ENCODE measurements at places on chromosomes 11 and 22.

DNA sequence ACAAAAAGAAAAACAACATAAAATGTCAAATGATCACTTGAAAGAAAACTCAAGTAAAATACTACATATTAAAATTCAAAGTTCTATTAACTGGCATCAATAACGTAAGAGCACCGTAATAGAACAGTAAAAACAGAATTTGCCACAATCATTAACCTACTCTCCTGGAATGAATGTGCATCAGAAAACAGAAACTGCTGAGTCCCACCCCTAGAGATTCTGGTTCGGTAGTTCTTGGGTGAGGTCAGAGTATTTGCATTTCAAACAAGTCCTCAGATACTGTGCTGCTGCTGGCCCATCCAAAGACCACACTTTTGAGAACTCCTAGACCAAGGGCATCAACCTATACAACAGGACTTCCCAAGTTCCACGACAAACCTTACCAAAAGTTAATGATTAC is 23.5 kb downstream of the PITPNB start:
- no peak for DNase-seq

DNA sequence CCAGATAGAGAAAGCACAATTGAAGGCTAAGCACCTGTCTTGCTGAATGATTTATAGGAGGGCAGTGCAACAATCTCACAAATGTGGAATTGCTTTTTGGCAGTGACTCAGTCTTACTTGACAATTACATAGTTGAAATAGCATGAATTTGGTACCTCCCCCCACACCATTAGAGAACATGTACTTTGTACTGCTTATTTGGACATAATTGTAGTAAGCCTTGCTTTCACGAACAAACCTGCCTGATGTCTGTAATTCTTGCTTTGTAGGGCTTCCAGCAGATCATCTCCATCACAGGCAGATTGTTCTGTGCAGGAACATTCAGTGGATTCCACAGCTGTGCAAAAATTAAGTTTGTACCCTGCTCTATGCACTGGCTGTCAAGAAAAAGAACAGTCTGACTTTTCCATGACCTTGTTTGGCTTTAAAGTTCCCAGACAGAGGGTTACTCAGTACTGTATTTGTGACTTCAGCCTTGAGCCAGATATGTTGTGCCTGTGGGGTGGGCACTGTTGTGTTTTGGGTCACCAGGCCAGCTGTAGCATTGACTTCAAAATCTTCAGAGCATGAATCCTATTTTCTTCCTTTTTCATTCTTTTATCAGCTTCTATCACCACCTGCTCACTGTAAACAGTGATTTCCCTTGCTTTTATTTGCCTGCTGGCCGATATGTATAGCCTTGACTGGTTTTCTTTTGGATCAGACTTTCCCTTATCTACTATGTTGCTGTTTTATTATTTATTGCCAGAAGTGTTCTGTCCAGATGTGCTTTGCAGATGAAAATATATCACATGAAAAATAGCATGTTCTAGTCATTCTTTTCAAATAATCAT is 941.0 kb upstream of the CHORDC1 start:
- peak; percentile 96 for DNase-seq

GRCh38 chr11:34423300-34423699 is 15.4 kb upstream of the CAT start:
- DNase-seq: peak; percentile 26

GRCh38 chr11:10973416-10973815 is 115.6 kb upstream of the ZBED5 start:
- peak; percentile 84 for DNase-seq

DNA sequence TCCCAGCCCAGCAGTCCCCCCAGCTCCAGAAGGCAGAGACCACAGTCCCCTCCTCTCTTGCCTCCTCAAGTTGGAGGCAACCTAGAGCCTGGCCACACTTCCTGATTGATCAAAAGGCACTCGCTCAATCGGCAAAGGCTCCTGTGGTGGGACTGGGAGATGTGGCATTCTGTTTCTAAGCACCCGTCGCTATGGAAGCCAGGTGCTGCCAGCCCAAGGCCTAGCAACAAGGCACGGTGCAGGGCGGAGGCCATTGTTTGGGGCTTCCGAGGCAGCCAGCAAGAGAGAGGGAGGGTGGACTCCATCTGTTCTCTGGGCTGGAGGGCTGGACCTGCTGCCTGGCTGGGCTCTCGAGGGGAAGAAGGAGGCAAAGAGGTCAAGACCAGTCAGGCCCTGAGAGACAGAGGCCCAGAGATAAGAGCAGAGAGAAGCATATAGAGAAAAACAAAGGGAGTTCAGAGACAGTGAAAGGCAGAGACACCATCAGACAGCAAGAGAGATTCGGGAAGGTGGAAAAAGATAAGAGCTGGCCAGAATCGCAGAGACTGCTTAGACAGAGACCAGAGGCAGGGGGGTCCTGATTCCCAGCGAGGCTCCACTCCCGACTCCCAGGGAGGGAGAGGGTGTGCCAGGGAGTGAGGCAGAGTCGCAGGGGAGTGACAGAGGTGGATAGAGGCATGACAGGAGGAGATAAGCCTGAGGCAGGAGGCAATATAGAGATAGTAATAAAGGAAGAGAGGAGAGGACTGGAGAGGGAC is 21.2 kb downstream of the PDE2A start:
- peak; percentile 97 for DNase-seq

GRCh38 chr11:67449116-67449844 is 3.2 kb downstream of the GPR152 start:
- DNase-seq: no peak

DNA sequence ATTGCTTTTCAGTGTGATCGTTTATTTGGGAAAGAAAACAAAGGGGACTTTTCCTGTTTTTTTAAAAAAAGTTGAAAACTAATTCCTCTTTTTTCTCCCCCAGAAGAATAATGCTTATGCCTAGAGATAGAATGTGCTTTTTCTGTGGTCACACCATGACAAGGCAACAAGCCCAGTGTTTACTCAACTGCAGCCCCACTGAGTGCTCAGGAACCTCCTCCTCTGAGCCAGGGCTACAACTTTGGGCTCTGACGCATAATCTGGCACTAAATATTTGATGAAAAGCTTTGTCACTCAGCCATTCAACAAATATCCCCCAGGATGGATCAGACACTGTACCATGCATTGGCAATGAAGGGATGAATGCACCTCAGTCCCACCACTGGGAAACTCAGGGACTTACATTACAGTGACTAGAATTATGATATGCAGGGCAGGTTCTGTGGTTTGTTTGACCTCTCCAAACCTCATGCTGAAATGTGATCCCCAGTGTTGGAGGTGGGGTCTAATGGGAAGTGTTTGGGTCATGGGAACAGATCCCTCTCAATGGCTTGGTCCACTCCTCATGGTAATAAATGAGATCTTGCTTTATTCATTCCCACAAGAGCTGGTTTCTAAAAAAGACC is 155.9 kb downstream of the CCDC34 start:
- DNase-seq: no peak

DNA sequence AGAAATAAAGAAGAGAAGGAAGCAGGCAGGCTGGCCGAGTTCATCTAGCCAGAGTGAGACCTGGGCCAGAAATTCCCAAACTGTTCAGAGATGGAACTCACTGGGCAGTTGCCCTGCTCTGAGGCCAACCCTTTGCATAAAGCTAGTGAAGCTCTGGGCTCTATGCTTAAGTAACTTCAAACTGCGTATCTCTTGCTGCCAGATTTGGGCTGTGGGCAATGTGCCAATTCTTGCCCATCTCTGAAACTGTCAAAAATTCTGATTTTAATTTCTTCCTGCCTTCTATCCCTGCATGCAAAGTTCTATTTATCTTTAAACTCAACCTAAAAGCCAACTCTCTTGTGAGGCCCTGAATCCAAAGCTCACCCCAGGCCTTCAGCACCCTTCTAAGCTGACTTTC is 36.2 kb upstream of the HEPHL1 start:
- DNase-seq: no peak

- peak; percentile 94 for DNase-seq
Measured at GRCh38 chr11:115263799-115264656, 240.2 kb downstream of the CADM1 start.

- peak; percentile 19 for DNase-seq
Measured at GRCh38 chr11:42571878-42572610, 739.8 kb upstream of the API5 start.

DNA sequence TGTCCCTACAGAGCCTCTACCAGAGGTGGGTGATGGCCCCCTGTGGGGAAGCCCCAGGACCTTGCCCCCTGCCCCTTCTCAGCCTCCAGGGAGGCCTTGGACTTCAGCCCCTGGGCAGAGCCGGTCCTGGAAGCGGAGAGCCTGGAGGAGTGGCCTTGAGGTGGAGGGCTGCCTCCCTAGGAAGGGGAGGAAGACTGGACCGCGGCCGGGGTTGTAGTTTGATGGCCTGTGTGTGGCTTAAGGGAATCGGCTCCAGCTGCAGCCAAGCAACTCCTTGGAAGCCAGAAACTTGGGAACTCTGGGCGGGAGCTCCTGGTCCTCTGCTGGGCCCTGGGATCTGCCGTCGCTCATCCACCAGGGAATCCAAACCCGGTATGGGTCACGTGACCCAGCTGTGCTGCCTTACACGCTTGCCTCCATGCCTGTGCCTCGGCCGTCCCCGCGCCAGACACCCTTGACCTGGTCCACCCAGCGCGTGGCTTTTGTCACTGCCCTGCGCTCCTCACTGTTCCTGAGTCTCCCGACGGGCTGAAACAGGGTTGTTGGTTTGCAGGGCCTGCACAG is 23.5 kb upstream of the ARHGAP8 start:
- no peak for DNase-seq

- DNase-seq: no peak
Measured at GRCh38 chr11:61912530-61912898, 4.9 kb downstream of the RAB3IL1 start.

GRCh38 chr11:65258988-65259387 is 2.8 kb upstream of the POLA2 start:
- no peak for DNase-seq

- DNase-seq: peak; percentile 89
Measured at GRCh38 chr11:11243590-11244469, 109.2 kb downstream of the CSNK2A3 start.

DNA sequence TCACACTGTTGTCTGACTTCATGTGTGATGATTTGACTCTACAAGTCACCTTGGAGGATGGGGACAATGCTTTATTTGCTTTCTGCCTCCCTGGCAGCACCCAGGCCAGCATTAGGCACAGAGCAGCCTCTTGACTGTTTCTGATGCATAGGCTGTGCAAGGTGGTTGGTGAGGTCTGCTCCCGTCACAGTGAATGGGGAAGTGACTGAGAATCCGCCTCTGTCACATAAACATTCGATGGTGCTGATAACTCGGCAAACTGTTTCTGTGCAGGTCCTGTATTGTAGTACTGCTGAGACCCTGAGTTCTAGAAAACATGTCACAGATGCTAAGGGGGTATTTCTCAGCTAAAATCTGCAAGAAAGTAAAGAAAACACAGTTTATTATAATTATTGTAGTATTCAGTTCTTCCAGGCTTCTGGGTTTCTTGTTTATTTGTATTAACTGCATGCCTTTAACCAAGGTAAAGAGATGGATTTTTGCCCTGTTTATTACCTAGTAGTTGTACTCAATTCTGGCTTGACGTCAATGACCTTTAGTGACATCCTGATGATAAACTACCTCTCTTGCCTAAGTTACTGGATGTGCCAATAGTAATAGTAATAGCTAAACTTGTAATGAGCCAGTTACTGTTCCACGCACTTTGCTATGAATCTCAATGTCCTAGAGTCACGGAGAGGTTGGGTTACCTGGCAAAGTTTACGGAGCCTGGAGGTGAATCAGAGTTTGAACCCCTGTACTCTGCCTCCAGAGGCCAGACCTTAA is 24.8 kb upstream of the RCN1 start:
- no peak for DNase-seq

GRCh38 chr11:7251836-7252682 is at the start of gene SYT9:
TSS of gene SYT9 (plus strand) at chr11:7251904. CDS start at chr11:7252187, 283 bp downstream.
- DNase-seq: peak; percentile 85

- no peak for DNase-seq
Measured at GRCh38 chr11:116888024-116888423, 50.6 kb upstream of the APOA1 start.

DNA sequence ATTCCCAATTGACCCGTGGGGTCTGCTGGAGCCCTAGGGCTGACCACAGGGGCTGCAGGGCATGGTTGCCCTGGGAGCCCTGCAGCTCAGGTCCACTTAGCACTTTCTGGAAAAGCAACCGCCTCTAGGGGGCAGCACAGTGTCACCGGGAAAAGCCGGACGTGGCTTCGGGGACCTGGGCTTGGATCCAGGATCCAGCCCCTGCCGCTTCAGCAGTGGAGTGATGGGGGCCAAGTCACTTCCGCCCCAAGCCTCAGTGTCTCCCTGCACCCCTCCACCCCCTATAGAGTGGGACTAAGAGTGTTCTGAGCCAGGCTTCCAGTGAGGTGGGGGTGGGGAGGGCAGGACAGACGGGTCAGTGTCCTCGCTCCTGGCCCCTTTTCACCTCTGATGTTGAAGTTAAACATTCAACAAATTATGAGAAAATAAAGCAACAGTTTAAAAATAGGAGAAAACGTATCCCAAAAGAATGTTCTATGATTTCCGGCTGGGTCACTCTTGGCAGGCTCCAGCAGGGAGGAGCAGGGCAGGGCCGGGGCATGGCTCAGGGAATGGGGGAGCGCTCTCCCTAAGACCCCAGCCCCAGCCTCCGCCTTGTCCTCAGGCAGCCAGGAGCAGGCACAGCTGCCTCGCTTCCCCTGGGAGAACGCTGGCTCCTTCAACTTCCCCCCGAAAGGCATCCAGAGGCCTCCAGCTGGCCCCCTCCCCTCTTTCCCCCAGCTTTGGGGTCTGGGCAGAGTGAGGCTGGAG is 96.5 kb upstream of the FGF3 start:
- DNase-seq: peak; percentile 86

DNA sequence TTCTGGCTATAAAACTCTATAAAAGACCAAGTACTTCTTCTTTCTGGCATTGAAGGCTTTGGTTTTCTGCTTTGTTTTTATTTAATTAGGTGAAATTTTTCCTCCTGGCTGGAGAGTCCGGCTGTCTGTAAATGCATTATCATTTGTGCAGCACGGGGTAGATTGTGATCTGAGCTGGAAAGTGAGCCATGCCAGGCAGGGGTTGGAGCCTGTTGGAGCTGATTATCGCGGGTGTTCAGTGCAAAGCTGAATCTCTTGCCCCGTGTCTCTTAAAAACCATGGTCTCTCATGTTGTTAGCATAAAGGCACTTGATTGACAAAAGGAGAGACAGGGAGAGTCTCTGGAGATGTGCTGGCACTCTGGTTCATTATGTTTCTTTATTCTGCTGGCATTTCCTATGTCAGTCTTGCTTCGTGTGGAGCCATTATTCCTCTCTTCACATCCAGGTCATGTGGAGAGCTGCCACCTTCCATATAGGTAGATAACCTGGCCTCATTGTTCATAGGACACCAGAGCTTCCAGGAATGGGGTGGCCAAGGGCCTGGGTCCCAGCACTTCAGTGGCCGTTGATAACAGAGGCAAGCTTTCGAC is 75.2 kb downstream of the LDLRAD3 start:
- peak; percentile 30 for DNase-seq

- DNase-seq: no peak
Measured at GRCh38 chr11:128628686-128629085, 41.3 kb upstream of the ETS1 start.

DNA sequence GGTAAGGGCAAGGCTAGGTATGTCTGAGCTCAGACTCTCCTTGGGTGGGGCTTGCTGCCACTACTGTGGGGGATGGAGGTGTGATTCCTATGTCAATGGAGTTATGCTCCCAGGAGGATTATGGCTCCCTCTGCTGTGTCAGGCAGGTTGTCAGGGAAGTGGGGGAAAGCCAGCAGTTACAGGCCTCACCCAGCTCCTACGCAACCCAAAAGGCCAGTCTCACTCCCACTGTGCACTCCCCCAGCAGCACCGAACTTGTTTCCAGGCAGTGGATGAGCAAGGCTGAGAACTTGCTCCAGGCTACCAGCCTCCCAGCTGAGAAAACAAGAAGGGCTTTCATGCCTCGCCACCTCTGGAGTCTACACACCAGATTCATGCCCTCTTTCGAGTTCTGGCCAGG is 18.2 kb downstream of the C11orf91 start:
- peak; percentile 87 for DNase-seq

- DNase-seq: no peak
Measured at GRCh38 chr11:27557226-27557625, 50.7 kb upstream of the LIN7C start.

GRCh38 chr22:45008751-45009605 is 827 bp downstream of the PHF21B start:
- peak; percentile 77 for DNase-seq

Measured in NCI-H69 (cell line).